Activated naive CD8-positive, alpha-beta T cell treated with anti-CD3 and anti-CD28 coated beads for 36 hours (primary cell): ENCODE measurements at places on chromosomes 6 and 20. TPM values are rescaled to one million over a fixed set of nuclear protein-coding genes. Genes with fewer than 3 reads are reported as not detected.

The TMEM170B gene
- 2.0 TPM for total RNA-seq

- no peak for DNase-seq
Observed at GRCh38 chr6:158836625-158837311, 17.6 kb upstream of the EZR start.

- DNase-seq, result no peak
Observed at GRCh38 chr6:138645976-138646640, 127.5 kb upstream of the CCDC28A start.

GRCh38 chr20:9460518-9460917, 53.9 kb upstream of the LAMP5 start:
- no peak for DNase-seq

DNA sequence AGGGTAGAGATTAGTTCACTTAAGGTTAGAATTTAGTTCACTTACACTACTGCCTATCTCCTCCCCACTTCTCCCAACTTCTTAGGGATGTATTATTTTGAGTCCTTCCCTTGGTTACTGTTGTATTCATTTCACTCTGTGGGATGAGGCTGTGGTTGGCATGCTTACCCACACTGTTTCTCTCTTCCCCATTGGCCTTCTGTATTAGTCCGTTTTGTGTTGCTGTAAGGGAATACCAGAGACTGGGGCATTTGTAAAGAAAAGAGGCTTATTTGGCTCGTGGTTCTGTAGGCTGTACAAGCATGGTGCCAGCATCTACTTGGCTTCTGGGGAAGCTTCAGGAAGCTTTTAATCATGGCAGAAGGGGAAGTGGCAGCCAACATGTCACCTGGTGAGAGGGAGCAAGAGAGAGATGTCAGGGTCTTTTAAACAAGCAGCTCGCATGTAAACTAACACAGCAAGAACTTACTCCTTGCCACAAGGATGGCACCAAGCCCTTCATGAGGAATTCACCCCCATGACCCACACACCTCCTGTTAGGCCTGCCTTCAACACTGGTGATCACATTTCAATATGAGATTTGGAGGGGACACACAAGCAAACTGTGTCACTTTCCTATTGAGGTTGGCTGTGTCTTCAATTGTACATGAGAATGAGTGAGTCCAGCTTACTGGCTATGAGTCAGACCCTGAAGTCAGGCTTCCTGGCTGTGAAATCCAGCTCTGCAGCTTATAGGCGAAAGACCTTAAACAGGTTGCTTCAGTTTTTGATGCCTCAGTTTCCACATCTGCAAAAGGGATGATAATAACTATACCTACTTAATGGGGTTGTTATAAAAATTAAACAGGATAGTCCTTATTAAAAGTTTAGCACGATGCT, 53.3 kb downstream of the SYNDIG1 start:
- DNase-seq, result no peak

The ZFAND3 gene
- total RNA-seq, result 38.5 TPM

The CLPSL2 gene
- not detected for total RNA-seq

The RAB44 gene
- not detected for total RNA-seq

GRCh38 chr20:1241456-1241855, 15.6 kb downstream of the RAD21L1 start:
- DNase-seq, result no peak

DNA sequence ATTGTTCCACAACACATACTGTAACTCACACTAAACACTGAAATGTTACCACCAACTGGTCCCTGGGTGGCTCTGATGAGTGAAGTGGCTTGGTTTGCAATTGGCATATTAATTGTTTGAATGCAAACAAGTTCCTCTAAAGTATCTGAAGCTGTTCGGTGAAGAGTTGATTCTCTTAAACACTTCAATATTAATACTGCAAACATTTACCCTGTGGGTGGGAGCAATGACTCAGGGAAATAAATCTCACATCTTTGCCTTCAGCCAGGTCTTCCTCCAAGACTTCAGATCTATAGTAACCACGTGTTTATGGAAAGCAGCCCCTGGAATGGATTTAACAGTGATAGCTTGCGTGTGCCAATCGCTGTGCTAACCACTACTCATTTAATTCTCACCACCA, 176.0 kb downstream of the MAFB start:
- no peak for DNase-seq

- no peak for DNase-seq
Observed at GRCh38 chr6:130593200-130593599, 227.4 kb downstream of the TMEM200A start.

DNA sequence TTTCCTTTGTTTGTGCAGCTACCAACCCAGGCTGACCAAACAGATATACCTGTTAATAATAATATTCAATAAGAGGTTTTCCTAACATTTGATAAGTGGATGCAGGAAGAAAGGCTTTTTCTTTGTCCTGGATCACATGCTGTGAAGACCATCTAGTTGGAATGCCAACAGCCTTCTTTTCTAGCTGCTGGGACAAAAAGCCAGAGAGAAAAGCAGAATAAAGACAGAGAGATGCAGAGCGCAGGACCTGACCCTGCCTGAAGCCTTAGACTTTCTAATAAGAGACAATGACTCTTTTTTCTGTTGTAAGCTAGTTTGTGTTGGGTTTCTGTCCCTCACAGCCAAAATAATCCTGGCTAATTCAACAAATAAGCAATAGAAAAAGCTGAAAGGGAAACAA, 308.2 kb downstream of the PHF3 start:
- DNase-seq, result no peak

DNA sequence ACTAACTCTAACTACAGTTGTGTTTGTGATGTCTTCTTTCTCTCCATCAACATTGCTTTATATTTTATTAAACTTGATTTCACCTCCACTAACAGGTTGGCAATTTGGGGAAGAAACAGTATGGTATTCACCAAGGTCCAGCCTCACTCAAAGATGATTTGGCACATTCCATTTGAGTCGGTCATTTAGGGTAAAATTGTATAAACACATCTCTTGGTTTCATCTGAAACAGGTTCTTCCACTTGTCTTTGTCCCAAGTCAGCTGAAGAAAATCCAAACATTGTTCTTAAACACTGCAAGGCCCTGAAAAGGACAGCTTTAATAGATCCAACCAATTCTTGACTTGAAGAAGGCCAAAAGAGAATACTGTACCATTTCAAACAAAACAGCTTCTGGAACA, 104.9 kb upstream of the NT5E start:
- DNase-seq, result no peak

DNA sequence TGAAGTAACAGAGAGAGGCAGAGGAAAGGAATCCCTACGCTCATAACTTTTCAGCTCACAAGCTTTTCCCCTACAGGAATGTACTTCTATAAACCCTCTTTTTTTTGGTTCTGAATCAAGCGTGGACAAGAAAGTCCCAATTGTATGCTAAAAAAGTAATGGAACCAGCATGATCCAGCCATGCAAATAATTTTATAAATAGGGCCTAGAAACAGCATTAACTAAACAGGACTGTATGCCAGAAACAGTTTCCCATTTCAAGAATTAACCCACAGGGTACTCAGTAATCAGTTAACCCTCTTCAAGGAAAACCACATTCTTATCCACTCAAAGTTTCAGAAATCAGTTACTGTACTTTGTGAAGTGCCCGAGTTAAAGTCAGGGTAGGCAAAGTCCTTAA, 87.0 kb upstream of the HMGCLL1 start:
- DNase-seq, result no peak

DNA sequence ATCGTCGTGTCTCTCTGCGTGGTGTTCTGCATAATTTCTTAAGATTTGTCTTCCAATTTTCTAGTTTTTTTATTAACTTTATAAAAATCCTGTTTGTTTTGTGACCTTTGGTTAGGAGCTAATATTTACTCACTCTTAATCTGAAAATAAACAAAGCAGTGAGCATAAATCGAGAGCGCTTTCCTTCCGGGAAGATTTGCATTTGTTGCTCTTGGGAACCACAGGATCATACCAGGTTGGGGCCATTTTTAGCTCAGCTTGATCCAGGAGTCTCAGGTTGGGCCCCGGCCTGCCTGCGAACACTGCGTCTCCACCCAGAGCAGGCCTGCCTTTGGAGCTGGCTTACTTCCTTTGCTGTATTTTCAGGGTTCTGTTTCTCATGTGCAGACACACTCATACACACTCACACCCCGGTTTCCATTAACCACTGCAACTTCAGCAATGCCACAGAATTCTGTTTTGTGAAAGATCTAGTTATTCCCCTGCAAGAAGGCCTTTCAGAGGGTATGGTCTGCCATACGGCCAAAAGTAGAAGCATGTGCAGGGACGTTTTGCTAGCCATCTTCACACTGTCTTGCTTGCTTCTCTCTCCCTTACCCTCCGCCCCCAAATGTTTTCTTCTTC, 17.3 kb downstream of the BPHL start:
- DNase-seq, result no peak

DNA sequence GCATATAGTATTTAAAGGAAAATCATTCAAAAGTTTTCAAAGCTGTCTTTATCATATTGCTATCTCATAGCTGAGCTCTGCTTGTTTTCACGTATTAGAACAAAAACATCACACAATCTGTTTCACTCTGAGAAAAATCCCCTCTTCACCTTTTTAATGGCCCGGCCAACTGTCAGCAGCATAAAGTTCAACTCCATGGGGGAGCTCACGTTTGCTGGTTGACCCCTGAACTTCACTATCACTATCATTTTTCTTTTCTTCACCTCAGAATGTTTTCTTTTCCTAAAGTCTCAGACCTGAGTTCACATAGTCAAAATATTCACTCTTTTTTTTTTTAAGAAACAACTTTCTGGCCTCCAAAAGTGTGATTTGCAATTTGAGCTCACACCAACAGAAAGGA, 374.4 kb upstream of the MARCKS start:
- no peak for DNase-seq

- DNase-seq, result no peak
Observed at GRCh38 chr20:62019144-62019805, 46.4 kb downstream of the TAF4 start.

GRCh38 chr6:114439411-114439810, 96.6 kb upstream of the HS3ST5 start:
- no peak for DNase-seq

GRCh38 chr20:38252292-38253288, 7.9 kb downstream of the KIAA1755 start:
- no peak for DNase-seq

- DNase-seq, result no peak
Observed at GRCh38 chr20:50574586-50574985, 64.4 kb downstream of the PTPN1 start.

GRCh38 chr6:134111062-134111677, 58.7 kb upstream of the SLC2A12 start:
- peak; percentile 15 for DNase-seq

- peak; percentile 82 for DNase-seq
Observed at GRCh38 chr20:62501801-62502495, 26.2 kb upstream of the GATA5 start.

The SLCO4A1 gene
- 55.0 TPM for total RNA-seq

- no peak for DNase-seq
Observed at GRCh38 chr20:1577906-1578305, 20.4 kb upstream of the SIRPD start.

The RPN2 gene
- 131 TPM for total RNA-seq

GRCh38 chr6:159594750-159595117, 98.3 kb downstream of the SOD2 start:
- no peak for DNase-seq

DNA sequence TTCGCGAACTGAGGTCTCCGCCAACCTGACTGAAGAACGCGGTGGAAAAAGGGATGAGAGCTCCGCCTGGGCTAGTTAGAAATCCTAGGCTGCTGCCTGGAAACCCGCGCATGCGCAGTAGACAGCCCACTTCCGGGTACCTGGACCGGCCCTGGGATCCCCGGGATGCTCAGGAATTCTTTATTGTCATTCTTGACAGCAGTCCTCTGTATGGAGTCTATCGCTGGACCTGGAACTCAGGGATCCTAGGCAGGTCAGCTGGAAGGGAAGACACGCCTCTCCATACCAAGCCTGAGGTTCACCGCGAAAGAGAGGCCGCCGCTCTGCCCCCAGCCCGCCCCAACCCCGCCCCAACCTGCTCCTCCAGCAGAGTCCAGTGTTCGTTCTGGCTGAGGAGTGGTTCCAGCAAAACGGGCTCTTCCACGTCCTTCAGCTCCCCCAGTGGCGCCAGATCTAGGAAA, 1379.2 kb upstream of the DEFB115 start:
- DNase-seq, result no peak

The CFAP206 gene
- not detected for total RNA-seq

GRCh38 chr6:5674141-5674540, 332.6 kb downstream of the NRN1 start:
- no peak for DNase-seq

DNA sequence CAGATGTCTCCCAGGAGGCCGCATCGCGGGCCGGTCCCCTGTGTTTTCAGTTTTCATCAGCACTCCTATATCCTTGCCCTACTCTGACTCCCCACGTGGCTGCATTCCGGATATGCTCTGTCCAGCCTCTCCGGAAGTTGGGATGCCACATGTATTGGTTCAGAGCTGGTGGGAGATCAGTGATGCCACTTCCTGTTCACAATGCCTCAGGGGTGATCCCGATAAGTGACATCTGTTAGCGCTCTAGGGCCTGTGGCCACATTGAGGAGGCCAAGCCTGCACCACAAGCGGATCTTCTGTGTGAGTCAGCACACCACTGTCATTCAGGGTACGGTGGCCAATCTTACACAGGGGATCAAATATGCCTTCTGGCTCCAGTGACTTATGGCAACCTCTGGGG, 57.8 kb downstream of the PPP1R3G start:
- DNase-seq, result no peak

DNA sequence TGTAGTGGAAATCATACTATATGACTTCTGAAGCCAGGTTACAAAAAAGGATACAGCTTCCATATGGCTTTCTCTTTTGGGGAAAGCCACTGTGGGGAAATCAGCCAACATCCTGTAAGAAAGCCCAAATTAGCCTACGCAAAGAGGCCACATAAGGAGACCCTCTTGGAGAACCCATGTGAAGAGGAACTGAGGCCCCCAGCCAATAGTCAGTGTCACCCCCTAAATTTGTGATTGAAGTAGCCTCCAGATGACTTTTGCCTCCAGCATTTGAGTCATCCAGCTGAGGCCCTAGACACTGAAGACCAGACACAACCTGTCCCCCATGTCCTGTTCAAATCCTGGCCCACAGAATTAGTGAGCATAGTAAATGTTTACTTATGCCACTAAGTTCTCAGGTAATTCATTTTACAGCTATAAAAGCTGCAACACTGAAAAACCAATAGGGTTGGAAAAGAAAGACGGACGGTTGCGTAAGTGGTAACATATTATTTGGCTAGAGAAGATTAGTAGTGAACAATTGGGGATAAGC, 60.4 kb downstream of the HMGCLL1 start:
- DNase-seq, result no peak

The MMP24 gene
- total RNA-seq, result not detected

The STMND1 gene
- not detected for total RNA-seq

GRCh38 chr6:155024391-155025027, 29.4 kb downstream of the TIAM2 start:
- DNase-seq, result no peak

DNA sequence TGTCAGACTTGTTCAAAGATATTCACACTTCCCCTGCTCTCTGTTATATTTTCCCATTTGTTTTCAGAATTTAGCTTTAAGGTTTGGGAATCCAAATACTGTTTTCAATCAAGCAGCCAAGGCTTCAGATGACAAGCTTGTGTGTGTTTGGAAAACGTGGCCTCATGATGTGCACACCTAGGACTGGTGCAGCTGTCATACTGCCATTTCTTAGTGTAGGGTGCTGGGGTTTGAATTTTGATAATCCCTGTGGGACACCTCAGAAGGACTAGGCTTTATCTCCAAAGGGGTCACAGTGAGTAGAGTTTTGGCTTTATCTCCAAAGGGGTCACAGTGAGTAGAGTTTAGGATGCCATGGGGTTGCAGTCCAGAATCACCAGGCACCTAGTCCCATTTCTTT, 65.3 kb upstream of the JAG1 start:
- no peak for DNase-seq

The SMIM13 gene
- 15.9 TPM for total RNA-seq
